ENCODE measurements at places on chromosomes 4 and X.

DNA sequence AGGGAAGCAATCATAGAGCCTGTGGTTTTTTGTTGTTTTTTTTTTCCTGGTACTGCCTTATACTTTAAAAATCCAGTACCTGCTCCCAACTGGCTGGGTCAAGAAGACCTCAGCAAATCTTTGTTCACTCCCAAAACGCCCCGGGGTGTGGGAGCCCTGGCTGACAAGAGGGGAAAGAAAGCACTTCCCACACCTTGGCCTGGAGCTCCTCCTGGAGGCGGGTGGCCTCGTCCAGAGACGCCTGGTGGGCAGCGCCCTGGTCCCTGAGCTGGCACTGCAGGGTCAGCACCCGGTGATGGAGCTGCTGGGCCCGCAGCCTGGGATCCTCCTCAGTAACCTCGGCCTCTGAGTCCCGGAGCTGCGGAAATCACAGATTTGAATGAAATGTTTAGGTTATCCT, 38.2 kb downstream of the C4orf50 start:
- no peak for DNase-seq

DNA sequence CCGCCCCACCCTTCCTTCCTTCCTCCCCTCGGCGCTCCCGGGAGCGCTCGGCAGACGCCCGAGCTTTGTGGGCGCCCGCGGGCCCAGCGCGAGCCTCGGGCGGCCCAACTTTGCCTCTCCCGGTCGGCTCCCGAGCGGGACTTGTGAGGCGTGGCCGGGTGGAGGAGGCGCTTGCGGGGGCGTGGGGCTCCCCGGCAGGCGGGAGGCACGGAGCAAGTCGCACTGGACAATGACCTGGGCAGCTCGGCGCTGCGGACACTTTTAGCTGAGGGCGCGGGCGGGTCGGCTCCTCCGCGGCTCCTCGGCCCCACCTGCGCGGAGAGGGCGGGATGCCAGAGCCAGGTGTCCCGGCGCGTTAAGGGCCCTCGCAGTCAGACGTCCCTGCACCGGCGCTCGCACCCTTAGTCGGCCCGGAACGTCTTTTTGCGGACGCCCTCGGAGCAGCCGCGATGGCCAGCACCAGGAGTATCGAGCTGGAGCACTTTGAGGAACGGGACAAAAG, 385 bp downstream of the DCLK2 start:
- DNase-seq = no peak

DNA sequence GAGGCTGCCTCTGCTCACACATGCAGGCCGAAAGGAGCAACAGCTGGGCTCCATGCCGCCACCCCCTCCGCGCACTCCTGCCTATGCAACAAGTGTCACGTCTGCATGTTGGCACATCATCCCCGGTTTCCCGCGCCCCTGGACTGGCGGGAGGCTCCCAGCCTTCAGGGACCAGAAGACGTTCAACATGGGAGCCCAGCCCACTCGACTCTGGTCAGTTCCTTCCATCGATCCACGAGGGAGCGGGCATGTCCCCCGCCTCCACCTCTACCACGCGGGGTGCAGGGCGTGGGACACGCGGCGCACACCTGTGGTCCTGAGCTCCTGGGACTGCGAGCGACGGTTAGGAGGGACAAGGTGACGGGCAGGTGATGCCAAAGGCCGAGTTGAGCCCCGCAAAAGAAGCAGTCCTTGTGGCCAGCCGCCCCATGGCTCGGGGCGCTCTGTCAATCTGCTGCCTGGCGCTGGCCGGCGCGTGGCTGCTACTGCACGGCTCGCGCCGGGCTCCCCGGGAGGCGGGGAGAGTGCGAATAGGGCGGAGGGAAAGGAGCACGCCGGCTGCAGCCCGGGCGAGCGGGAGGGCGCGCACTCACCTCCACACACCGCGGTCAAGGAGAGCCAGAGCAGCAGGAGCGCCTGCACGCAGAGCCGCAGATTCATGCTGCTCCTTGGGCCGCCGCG, 645 bp downstream of the APLN start:
- DNase-seq = no peak

DNA sequence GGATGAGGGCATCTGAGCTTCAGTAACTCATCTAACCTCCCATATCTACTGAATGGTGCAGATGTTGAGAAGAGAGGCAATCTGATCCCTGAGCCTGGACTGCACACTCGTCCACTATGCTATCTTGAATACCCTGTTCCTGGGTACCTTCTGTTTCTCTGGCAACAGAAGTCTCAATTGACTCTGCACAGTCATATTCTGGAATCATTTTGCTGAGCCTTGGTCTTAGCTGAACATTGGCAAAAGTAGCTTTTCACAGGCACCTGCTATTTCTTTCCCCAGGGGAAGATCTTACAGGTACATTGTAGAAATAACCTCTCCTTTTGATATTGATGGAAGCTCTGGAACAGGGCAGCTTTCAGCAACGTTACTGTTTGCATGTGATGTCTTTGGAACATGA, 161.5 kb upstream of the GPR101 start:
- DNase-seq = no peak

DNA sequence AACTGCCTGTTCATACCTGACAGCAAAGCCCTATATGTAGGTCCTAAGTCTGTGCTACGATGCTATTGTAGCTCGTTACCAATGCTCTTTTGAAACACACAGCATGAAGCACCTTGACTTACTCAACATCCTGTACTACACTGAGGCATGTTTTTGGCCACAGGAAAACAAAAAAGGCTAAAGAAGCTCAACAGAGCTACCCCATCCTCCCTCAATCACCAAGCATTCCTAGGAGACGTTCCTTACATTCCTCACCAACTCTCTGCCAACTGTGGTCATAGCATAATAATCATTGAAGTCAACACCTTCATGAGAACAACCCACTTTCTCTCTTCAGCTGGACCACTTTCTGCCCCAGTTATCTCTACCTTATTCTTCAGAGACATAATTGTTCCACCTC, 73.7 kb upstream of the SLC25A43 start:
- DNase-seq = no peak

GRCh38 chrX:3527811-3528210, 181.4 kb upstream of the MXRA5 start:
- no peak for DNase-seq

DNA sequence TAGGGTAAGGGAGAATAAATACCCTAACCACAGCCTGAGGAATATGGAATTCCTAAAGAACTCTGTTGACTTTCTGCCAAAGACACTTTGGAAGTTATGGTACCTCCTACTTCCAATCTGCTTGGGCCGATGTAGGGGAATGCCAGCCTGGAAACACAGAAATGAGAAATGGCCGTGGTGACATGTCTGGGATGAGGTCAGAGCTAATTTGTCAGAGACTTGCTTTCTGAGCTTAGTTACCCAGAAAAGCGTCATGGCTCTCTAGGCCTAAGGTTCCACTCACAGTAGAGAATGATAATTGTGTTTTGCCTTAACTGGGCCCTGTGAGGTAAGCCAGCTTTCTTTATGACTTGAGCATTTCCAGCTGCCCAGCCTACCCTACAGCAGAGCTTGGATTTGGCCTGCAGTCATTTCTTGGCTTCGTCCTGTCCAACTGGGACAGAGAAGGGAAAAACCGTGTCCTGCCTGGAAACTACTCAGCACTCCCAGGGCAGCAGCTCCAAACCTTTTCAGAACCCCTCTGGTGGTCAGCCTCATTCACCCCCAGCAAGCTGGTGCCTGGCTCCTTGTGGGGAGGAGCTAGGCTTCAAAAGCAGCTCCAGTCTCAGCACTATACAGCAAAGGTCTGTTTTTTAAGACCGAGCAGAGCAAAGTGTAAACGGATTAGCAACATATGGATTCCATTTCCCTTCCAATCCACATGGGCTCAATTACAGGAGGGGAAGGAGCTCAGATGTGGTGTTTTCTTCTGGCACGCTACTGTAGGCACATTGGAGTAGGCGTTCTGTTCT, 92.3 kb downstream of the RLIM start:
- DNase-seq = no peak

GRCh38 chr4:146641762-146642161, 3.1 kb downstream of the POU4F2 start:
- DNase-seq = no peak

GRCh38 chrX:134171661-134172587, 65.1 kb upstream of the CCDC160 start:
- peak; percentile 47 for DNase-seq

GRCh38 chr4:73586040-73586439, 34.2 kb downstream of the RASSF6 start:
- DNase-seq = no peak

DNA sequence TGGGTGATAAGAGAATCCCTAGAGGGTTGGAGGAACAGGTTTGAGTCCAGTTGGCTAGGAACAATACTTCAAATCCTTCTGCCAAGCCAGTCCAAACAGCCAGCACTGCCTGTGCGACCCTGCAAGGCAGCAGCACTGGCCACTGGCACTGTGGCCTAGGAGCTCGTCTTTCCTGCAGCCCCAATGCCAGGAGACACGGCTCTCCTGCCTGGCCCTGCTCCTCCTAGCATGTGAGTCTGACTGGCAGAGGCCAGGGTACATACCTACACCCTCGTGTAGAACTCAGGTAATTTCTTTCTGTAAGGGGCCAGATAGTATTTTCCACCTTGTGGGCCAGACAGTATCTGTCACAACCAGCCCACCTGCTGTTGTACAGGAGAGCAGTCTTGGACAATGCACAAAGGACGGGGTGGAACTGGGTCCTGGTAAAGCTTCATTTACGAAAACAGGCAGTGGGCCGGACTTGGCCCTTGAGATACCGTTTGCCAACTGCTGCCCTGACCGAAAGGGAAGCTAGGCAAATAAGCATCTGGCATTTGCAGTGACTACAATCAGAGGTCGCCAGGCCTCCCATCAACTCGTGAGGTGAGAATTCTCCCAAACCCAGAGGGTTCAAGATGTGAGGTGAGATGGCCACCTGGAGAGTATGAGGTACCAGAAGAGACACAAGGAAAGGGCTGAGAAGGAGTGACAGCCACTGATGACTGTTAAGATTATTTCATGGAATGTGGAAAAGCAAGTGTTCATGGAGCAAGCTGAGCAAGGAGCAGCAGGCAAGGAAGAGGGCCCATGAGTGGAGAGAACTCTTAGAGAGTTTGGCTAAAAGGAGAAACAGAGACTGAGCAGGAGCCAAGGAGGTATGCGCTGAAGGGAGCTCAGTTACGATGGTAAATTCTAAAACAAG, 29.8 kb upstream of the IRAK1 start:
- no peak for DNase-seq

DNA sequence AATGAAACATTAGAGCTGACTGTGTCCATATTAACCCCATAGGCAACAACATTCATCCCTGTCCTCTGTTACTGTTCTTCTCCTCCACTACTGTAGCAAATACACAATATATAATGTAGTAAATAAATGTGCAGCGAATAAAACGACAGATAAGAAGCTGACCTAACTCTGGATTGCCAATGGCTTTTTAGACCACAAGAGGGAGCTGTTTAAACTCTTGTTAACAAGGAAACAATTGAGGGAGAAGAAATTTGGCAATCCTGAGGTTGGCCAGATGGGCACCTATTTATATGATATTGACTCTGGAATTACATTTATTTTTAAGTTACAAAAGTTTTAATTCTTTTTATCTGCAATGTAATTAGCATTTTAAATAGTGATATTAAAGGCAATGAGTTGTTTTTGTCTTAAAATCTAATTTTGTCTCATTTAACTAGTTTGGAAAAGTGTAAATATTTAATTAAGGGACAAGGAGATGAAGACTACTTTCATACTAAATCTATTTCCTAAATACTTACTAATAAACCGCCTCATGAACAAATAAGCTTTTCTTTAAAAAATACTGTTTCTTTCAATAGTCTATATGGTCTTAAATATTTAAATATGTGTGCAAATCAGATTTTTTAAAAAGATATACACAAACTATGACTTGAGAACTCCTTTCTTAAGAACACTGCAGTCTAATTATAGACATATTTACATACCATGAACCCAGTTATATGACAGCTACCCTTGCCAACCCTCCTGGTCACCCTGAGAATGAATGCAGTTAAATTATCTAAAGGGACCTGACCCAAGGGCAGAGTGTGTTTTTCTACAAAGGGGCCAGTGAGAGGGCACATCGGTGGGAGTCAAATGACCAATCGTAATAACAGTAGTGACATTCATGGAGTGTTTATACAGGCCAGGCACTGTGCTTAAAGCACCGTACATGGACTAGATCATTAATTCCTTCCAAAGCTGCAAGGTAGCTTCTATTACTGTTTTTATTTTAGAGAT, 52.9 kb upstream of the HPF1 start:
- no peak for DNase-seq

DNA sequence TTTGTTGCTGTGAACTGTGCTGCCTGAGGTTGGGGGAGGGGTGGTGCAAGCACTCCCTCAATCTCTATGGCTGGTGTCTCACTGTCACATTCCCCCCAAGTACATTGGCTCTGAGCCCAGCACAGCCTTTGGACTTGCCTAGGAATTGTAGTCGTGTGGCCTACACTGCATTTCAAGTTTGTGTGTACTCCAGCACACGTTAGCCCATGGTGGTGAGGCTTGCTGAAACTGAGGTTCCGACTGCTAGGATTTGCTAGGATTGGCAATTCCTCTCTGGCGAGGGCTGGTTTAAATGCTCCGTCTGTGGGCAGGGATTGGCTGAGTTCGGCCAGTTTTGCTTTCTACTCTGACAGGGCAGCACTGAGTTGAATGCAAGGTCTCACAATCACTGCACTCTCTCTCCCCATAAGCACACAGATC, 121.7 kb upstream of the CXXC4 start:
- no peak for DNase-seq

DNA sequence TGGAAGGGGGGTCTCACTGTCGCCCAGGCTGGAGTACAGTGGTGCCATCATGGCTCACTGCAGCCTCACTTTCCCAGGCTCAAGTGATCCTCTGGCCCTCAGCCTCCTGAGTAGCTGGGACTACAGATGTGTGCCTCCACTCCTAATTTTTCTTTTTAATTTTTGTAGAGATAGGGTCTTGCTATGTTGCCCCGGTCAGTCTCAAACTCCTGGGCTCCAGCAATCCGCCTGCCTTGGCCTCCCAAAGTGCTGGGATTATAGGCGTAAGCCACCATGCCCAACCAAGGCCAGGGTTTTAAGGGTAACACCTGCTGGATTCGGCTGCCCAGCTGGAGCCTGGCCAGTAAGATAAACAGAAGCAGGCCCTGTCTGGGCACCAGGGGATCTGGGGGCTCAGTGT, 3.4 kb downstream of the TREX2 start:
- DNase-seq = no peak

DNA sequence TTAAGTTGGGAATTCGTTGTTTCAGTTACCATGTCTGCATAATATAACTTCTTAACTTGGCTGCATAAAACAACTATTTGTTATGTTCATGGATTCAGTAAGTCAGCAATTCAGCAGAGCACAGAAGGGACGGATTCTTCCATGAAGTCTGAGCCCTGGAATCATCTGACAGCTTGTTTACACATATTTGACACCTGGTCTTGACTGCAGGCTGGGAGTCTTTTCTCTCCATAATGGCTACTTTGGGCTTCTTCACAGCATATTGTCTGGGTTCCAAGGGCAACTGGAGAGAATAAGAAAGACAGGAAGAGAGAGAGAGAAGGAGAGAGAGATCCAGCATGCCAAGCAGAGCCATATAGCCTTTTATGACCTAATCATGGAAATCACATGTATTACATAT, 23.1 kb downstream of the CENPC start:
- DNase-seq = no peak

DNA sequence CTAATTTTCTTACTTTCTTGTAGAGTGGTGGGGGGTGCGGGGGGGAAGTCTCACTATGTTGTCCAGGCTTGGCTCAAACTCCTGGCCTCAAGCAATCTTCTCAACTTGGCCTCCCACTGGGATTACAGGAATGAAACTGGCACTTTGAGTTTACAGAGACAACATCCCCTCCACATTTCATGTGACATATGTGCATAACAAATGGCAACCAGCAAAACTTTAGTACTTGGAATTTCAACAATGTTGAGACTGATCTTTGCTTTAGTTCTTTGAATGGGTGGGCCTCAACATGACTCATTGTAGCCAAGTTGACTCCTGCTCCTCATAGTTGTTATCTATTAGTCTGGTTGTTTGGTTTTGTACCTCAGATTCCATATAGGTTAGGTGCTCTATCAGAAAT, 11.4 kb upstream of the FMR1 start:
- DNase-seq = no peak

Measured in CD8-positive, alpha-beta memory T cell (primary cell).